Astrocyte (in vitro differentiated cells and primary cell): ENCODE measurements at places on chromosomes 16 and 17. TPM values are rescaled to one million over a fixed set of nuclear protein-coding genes. Genes with fewer than 3 reads are reported as not detected.

DNA sequence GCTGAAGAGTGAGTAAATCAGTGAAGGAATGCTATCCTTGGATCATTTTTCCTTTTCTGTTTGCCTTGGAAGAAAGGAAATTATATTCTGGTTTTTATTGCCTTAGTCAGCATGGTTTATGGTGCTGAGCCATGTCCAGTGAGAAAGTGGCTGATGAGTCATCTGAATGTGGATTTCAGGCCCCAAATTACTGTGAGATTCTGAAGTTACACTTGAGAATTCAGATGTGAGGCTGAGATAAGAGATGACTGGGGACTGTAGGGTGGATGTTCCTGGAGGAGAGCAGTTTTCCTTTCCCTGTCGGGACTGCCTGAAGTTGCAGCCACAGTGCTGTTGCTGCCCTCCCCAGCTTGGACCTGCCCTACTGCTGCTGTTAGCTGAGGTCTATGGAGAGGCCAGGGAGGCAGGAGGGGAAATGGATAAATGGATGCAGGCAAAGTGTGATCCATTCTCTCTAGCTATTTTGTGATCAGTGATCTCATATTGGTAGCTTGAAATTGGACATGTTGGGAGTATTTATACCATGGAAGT is 4.2 kb upstream of the MAP3K14 start:
- no peaks in the 10 kb centered on the region for H3K36me3 ChIP-seq
- H3K4me3 ChIP-seq = no peak overlapping the region
- H3K4me1 ChIP-seq = peaks cover 49% of the 10 kb centered on the region
- peak; percentile 98 for DNase-seq

DNA sequence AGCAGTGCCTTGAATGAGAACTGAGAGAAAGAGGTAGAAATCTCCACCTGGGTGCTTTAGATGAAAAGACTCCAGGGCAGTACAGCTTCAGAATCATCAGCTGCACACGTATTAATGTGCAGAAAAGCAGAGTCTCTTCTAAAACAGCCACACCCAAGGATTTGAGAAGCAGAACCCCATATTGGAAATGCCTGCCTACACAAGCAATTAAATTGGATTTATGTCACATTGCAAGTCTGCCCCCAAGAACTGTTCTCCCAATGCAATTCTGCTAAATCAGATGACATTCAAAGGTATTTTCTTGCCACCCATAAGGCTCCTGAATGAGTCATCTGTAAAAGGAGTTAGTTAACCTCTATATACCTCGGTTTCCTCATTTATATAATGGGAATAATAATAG is 326.0 kb upstream of the C16orf82 start:
- H3K4me3 ChIP-seq = no peak overlapping the region
- no peak for DNase-seq
- no peaks in the 10 kb centered on the region for H3K27me3 ChIP-seq
- H3K27ac ChIP-seq = no peak overlapping the region
- H3K4me1 ChIP-seq = no peaks in the 10 kb centered on the region
- H3K36me3 ChIP-seq = no peaks in the 10 kb centered on the region

UBB gene
- 1,755 and 1,783 TPM in 2 replicates for total RNA-seq

GRCh38 chr16:87131061-87131995 is 185.9 kb downstream of the C16orf95 start:
- H3K4me3 ChIP-seq = no peak overlapping the region
- no peaks in the 10 kb centered on the region for H3K36me3 ChIP-seq
- no peak for DNase-seq
- H3K4me1 ChIP-seq = peaks cover 36% of the 10 kb centered on the region

DNA sequence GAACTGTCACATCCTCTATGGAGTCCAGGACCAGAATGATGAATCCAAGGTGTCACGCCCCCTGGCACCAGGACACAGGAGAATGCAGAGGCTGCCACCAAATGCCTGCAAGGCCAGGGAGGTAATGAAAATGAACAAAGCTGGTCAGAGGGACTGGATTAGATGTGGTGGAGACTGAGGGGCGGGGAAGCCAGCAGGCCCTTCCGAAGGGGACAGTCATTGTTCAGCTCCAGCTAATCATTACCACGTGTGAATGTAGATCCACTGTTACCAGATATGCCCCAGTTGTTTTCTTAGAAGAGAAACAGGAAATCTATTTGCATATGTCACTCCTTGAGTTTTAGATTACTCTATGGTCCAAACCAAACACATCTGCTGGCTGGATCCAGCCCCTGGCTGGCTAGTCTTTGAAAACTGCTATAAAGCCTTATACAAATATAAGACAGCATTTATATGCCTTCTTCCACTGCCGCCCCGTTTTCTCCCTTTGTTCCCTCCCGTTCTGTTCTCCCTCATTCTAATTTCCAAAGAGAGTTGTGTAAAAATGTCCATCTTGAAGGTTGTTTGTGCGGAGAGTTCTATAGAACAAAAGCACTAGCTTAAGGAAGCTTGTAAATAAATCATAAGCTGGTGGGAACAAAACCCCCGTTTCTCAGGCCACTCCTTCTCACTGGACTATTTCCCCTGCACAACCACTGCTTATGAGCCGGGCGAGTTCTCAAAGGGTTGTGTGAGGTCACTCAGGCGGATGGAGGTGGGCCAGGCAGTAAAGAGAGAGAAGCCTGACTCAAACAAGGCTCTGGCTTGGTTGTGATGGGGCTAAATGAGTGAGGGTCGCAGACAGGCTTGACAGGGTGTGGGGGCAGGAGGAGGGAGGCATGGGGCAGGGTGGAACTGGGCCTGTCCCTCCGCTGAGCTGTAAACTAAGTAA is 14.2 kb downstream of the CRYM start:
- no peaks in the 10 kb centered on the region for H3K36me3 ChIP-seq
- H3K4me1 ChIP-seq = peaks cover 8% of the 10 kb centered on the region
- no peak overlapping the region for H3K27ac ChIP-seq
- no peak for DNase-seq
- peaks cover 2% of the 10 kb centered on the region for H3K27me3 ChIP-seq
- no peak overlapping the region for H3K4me3 ChIP-seq

- DNase-seq = no peak
- H3K4me3 ChIP-seq = no peak overlapping the region
- no peaks in the 10 kb centered on the region for H3K27me3 ChIP-seq
- no peaks in the 10 kb centered on the region for H3K36me3 ChIP-seq
- no peaks in the 10 kb centered on the region for H3K4me1 ChIP-seq
- no peak overlapping the region for H3K27ac ChIP-seq
Measured at GRCh38 chr16:76035689-76036088, 241.5 kb upstream of the CNTNAP4 start.

MBTD1 gene
- 11.1 and 11.3 TPM in 2 replicates for total RNA-seq
